ENCODE measurements at places on chromosomes 12 and 14.

- no peak for DNase-seq
These were observed 18.0 kb downstream of the NIN start for GRCh38 chr14:50812856-50813543.

DNA sequence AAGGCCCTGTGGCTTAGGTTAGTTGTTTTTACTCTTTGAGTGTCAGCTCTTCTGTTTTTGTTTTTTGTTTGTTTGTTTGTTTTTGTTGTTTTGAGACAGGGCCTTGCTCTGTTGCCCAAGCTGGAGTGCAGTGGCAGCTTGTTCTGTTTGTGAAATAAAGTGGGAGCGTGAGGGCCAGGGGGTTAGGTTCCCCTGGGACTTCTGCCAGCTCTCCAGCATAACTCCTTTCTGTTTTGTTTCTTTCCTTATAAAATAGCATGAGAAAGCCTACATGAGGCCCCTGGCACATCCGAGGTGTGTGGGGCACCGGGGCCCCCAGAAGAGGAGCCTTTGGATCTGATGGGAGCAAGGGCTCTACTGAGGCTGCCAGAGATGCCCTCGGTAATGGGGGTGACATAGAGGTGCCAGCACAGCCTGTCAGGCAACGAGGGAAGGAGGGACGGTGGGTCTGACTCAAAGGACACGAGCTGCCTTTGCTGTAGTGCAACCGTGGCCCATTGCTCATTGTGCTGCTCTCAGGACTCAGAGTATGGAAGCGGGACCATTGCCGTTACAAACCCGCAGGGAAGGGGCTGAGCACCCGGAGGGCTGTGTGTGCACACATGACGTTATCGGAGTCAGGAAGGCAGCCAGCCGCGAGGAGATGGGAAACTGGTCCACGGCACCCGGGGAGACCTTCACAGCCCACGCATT, 9.1 kb upstream of the SERPINA11 start:
- DNase-seq = no peak

DNA sequence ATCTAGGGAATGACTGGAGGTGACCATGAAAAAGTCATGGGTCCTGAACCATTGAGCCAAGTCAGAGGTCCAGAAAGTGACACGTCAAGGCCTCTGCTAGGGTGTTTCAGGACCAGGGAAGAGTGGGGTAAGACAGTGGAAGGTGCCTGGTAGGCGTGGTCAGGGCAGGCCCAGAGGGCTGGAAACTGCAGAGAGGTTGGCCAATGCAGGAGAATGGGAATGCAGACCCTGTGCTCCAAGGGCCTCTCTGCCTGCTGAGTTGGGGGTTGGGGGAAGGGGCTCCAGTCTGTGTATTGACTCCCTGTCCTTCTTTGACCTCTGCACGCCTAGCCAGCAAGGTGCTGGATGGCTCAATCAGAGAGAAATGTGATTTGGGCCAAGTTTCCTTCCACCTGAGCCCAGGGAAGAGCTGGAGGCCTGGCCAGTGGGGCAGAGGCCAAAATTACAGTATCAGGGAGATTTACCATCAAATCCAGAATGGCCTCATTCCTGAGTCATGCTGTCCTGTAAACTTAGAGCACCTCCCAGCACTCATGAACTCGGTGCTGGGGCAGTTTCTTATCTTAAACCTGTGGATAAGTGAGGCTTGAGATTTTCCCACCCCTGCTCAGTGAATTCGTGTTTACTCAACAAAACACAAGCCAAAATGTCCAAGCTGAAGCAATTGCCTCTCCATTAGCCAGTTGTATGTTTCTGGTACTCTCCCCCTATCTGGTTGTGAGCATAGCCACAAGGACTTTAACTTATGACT, 24.4 kb downstream of the IRF2BPL start:
- DNase-seq = no peak

GRCh38 chr14:92105893-92106142, 564 bp downstream of the ATXN3 start:
- peak; percentile 8 for DNase-seq

GRCh38 chr12:96902076-96902475, 5.0 kb upstream of the NEDD1 start:
- DNase-seq = no peak

- DNase-seq = no peak
These were observed 35.4 kb downstream of the RAD52 start for GRCh38 chr12:913919-914698.

DNA sequence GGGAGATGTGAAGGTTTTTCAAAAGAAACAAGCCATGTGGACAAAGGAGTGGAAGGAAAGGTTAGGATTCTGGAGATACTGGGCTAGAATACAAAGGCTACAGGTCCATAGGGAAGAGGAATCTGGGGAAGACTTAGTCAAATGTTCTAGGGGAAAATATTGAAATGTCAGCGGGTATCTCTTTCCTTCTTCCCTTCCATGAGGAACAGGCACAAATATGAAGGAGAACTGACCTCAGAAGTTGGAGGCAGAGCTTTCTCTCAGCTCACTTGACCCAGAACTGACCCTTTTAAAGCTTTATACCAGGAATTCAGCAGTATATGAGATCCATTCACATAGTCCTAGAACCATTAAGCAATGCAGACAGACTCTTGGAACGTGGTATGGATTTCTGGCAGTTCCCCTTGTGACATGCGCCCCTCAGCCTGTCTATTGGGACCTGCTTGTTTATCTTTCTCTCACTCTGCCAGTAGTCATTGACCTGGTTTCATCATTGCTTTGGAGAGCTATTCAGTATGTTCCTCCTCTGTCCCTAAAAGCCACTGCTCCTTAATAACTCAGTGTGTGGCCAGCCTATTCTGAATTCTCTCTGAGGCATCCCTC, 43.0 kb upstream of the GSG1 start:
- DNase-seq = no peak

DNA sequence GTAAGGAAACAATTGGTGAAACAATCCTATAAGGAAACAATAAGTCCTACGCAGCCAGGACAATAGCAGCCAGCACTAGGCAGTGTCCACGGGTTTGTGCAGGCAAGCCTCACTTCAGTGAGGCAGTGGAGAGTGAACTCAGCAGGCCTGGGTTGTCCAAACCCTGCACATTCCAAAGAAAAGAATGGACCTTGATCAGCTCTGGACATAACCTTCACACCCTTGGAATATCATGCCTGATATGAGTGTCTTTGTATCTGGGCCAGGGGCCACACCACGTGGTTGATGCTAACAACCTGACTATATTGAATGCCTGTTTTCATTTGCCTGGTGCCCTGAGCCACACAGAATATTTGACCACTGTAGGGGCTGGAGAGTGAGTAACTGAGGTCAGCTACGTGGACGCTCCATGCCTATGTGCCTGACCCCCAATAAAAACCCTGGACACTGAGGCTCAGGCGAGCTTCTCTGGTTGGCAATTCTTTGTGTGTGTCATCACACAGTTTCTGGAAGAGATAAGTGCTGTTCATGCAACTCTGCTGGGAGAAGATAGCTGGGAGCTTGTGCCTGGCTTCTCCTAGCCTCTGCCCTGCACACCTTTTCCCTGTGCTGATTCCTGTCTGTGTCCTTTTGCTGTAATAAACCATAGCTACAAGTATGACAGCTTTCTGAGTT, 81.4 kb upstream of the NCOR2 start:
- DNase-seq = no peak

GRCh38 chr12:104455578-104456416, 951 bp upstream of the CHST11 start:
- no peak for DNase-seq

GRCh38 chr12:13097491-13098011, 5.9 kb downstream of the GSG1 start:
- no peak for DNase-seq

DNA sequence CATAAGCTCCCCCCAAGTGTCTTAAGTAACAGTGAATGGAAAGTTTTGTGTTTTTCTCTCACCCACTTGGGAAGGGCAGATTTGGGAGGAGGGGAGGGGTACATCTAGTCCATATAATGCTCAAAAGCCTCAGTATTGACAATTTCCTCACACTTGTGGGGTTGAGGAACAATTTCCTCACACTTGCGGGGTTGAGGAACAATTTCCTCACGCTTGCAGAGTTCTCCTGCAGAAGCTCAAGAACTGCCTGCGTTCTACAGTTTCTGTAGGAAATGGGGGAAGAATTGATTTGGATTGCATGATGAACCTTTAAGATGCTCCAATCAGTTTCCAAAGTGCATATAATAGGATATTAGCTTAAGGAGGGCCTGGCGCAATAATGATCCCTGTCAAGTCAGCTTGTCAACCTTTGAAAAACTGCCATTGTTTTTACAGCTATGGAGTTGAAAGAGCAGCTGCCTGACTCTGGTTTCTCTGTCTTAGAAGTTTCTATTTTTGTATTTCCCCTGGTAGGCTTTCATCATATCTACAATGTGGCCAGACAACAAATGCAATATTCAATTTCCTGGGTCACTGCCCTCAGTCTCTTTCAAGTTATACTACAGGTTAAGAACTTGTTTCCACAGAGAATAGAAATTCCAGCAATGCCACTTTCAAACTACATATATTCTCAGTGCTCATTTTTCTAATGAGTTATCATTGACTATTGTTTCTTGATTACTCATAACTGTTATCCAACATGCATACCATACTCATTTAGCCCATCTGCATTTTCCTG, 66.5 kb downstream of the PLEKHG7 start:
- no peak for DNase-seq

DNA sequence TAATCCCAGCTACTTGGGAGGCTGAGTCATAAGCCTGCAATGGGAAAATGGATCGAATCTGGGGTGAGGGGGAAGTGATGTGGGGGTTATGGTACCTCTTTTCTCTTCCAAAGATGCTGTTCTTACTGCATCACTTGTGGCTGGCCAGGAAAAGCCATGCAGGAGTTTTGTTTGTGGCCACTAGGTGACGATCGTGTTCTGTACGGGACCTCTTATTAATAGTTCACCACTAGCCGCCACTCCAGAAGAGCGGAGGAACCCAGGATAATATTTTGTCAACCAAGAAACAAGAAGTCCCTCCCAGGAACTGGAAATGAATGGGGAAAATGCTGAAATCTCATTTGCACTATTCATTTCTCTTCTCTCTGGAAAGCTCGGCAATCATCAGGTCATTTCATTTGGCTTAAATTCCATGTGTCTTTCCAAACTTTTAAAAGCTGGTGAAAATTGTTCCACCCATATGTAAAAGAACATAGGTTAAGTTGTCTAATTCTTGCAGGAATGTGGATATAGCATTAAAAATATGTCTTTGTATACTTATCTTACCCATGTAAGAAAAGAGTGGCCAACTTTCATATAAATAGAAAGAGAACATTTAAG, 8.9 kb downstream of the GPR65 start:
- peak; percentile 12 for DNase-seq

DNA sequence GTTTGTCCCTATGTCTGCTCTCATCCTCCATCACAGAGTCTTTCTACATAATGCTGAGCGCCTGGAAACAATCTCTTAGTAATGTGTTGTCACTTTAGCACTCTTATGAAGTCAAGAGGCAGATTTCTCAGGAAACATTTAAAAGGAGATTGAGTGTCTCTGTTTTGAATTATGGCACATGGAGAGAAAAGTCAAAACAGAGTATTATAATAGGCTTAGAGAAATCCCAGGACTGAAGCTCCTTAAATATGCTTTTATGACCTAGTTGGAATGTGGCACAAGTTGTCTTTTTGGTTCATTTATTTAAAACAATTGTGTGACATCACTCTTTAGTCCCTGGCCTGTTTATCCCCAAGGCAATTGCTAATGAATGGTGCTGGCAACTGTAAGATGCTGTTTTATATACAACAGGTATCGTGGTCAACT, 117.8 kb upstream of the HIF1A start:
- no peak for DNase-seq
